CD4-positive, alpha-beta T cell treated with Interleukin-6 at 100 ng/mL for 8 hours (primary cell): ENCODE measurements at places on chromosomes 3 and 15.

DNA sequence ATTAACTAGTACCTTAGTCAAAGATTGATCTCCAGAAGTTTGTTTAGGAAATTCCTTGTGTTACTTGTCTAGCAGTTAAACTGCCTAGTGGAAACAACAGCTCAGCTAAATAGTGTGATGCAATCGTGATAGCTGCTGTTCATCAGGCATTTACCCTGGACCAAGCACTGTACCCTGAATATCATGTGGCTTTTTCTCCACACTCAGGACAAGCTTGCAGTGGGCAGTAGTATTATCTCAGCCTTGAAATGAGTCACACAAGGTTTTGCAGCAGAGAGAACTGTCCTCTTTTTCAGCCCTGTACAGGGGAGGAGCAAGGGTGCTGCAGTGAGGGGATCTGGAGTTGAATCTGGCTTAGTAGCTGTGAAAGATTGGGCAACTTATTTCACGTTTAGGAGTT is 208.4 kb downstream of the TP63 start:
- DNase-seq = no peak

- DNase-seq = no peak
These were observed 49.8 kb downstream of the DCLK3 start for GRCh38 chr3:36714343-36715086.

DNA sequence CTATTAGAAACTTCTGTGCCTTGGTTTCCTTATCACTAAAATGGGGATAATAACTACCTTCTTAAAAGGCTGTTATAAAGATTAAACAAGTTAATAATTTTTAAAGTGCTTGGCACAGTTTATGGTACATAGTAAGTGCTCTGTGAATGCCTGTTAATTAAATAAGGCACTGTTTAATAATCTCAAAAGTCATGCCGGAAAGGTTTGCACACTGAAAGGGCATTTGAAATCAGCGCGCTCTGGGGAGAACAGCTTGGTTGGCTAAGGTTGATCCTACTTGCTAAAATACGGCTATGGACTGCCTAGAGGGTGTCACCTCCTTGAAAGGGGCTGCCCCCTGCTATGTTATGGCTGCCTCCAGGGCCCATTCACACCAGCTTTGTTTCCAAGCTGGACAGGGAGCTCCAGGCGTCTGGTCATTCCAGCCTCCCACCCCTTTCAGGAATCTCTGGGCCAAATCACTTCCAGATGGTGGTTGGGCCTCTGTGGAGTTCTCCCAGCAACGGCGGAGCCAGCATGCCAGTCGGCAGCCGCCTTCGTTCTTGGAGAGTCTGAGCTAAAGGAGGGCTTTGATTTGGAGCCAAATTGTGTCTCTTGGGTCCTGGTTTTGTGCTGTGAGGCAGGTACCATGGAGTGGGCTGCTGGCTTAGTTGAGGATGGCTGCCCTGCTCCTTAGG is 5.9 kb downstream of the FLNB start:
- DNase-seq = no peak

DNA sequence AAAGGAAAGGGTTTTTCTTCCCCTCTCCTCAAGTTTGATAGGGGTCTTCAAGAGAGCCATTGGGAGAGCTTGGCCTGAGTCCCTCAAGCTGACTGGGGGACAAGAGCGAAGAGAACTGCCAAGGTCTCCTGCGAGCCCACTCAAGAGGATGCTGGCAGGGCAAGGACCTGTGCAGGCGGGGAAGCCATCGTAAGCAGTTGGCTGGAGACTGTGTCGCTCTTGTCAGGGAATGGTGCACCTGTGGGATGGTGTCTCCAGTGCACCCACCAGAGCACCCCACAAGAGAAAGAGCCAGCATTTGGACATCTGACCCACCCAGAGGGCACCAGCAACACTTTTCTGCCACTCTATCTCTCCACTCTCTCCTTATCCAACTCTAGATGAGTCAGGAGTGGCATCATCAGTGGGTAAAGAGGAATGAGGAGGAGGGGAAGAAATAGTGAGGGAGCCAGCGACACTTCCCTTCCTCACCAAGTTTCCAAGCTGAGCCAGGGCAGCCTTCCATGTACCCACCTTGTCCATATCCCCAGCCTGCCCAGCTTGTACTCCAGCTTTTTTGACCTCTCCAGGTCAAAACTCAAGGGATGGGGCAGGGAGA is 13.6 kb upstream of the XIRP1 start:
- no peak for DNase-seq

DNA sequence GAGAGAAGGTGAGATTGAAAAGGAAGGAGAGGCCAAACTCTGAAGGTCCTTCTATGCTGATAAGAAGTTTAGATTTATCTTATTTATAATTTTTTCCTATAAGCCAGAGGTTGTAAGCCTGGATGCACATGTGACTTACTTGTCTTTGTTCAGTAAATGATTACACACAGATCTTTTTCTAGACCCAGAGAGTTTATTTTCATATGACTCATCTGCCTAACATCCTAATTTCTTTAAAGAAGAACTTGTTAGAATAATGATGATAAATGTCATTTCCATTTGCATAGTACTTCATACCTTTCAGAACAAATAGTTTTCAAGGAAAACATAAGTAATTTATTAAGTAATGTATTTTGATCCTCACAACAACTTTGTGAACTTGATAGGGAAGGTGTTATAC is 434.8 kb upstream of the DPH6 start:
- no peak for DNase-seq

- DNase-seq = no peak
These were observed 16.0 kb upstream of the PLA2G4D start for GRCh38 chr15:42110367-42110766.

GRCh38 chr3:77780278-77780996 is 740.5 kb downstream of the ROBO2 start:
- DNase-seq = no peak

DNA sequence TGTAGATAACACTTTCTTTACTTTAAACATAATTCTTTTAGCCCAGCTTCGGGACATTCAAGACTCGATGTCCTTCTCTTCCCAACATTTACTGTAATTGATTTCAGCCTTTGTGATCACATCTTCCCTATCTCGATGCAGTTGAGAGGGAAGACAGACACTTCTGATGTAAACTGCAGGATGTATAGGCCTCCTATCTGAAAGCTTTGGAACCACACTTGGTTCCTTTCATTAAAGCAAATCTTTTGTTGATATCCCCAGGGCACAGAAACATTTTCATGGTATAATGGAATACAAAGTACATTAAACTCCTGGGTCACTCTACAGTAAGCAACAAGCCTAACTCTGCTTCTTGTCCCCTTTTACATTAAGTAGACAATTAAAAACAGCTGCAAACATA is 6.4 kb downstream of the GRM7 start:
- no peak for DNase-seq

GRCh38 chr15:101320501-101321052 is 25.5 kb upstream of the SNRPA1 start:
- DNase-seq = peak; percentile 67

DNA sequence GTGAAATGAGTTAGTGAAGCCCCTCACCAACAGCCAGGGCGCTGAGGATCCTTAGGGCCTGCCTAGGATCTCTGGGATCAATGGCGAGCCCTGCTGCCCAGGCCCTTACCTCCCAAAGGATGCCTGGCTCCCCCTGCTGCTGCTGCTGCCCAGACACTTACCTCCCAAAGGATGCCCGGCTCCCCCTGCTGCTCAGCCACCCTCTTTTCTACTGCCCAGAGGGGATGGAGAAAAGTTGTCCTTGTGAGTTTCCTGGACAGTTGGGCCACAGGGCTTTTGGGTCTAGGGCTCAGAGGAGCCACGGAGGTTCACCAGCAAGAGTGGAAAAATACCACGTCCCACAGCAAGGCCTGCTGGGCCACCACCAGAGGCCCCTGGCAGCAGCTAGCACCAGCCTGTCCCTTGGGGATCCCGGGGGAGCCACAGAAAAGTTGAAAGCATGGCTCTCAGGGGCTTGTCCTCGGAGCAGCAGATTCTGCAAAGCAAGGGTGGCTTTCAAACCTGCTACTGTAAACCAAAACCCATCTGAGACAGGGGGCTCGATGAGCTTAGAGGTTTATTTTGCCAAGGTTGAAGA is 59.4 kb downstream of the SLC6A6 start:
- DNase-seq = peak; percentile 51

GRCh38 chr3:63922491-63923199 is 10.5 kb upstream of the SCAANT1 start:
- DNase-seq = no peak

GRCh38 chr15:70058642-70059360 is 38.9 kb downstream of the TLE3 start:
- DNase-seq = no peak

DNA sequence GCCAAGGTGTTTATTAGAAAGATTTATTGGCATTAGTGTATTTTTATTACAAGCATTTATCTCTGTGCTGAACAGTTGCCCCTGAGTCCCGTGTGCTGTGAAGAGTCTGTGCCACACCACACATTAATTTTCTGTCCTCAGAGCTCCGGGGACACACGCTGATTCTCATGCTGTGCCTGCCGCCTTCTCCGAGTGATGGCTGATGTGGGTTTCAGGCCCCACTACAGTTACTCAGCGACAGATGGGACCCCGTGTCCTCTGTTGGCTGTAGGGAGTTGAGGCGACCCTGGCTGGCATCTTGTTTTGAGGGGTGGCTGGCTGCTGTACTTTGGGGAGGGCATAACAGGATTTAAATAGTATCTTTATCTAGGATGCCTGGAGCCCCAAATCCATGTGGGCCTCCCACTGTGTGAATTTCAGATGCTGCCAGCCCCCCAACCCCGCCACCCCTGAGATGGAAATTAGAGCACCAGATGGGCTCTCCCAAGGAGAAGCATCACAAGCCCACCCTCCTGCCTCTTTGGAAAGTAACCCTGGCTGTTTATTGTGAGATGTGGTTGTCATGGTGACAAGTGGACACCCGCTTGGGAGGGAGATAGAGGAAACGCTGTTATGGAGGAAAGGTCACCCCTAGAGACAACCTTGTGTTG is 185.6 kb downstream of the APBA2 start:
- no peak for DNase-seq

DNA sequence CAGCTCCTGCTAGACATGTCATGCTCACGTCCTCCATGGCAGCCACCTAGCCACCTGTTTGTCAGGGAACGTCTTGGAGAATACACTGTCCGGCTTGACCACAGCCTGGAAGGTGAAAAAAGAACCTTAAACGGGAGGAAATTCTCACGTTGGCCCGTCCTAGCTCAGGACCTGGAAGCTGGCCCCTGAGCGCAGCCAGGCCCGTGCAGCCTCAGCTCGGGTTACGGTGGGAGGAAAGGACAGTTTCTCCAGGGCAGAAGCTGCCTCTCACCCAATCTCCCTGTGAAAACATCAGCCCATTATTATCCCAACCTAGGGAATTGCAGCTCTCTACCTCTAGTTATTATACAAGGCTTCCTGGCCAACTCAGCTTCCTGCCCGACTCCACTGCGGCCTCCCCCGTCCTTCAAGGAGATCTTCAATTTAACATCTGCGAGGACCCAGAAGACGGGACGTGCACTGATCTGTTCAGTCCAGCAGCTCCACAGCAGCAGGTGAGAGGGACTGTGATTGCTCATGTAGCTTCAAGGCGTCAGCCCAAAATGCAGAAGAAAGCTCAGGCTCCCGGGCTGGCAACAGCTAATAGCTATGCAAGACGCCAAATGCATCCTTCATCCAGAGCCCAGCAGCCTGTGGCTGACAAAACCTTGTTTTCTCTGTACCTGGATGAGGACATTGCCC is 84.7 kb downstream of the ADAMTS17 start:
- no peak for DNase-seq

GRCh38 chr3:125166599-125167136 is 45.9 kb downstream of the SLC12A8 start:
- no peak for DNase-seq

DNA sequence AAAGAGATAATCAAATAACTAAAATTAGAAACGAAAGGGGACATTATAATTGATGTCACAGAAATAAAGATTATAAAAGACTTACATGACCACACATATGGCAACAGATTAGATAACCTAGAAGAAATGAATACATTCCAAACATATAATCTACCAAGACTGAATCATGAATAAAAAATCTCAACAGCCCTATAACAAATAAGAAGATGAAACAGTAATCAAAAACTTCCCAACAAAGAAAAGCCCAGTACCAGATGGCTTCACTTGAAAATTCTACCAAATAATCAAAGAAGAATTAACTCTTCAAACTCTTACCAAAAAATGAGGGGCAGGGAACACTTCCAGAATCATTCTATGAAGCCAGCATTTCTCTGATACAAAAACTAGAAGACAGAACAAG is 11.8 kb downstream of the TOP2B start:
- no peak for DNase-seq

DNA sequence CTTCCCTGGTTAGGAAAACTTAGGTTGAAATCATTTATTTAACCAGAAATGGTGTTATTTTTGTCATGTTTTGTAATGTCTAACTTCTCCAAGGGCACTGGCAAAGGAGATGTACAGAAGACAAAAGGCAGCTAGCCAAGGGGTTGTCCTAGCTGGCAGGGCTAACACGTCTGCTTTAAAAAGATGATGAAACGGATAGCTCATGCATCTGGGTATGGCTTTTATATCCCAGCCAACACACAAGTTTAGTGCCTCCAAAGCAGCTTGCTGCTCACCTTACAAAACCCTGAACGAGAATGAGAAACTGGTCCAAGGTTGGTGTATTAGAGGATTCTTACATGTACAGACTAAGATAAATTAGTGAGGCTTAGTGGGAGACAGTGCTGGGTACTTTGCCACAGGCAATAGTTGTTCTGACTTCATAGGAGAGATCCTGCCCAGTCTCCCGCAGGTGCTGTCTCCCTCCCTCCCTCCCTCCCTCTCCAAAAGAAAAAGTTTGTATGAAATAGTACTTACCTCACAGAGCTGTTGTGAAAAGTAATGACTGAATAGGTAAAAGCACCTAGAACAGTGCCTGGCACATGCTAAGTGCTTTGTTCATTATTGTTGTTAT is 47.8 kb downstream of the KCNMB2 start:
- no peak for DNase-seq

- DNase-seq = no peak
These were observed 14.1 kb downstream of the GYG1 start for GRCh38 chr3:149005416-149005815.

DNA sequence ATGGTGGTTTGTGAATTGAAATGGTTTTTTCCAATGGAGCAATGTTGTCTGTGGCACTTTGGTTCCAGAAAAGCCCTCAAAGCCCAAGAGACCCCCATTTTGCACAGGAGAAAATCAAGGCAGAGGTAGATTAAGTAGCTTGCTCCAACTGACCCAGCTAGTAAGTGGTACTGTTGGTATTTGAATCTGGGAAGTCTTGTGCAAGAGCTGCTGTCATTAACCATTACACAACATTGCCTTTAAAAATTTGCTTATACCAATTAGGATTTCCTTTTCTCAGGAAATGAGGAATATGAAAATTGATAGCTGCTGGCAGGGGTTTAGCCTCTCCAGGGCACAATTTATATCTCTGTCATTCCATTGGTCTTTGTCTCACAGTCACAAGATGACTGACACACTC is 102.4 kb upstream of the UBE3A start:
- DNase-seq = no peak

DNA sequence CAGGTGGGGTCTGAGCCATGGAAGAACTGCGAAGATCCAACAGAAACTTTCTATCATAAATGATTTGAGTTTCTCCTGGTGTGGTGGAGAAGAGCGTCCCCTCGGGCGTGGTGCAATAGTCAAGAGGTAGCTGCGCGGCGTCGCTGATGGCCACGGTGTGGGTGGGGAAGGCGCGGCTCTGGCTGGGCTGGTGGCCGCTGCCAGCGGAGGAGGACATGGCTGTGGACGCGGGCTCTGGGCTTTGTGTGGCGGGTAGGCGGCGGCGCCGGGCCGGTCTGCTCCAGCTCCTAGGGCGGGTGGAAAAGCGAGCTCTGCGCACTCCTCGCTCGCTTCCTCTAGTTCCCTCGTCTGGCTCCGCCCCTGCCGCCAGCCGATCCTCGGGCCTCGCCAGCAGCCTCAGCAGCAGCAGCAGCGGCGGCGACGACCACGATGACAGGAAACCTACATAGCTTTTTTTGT is 5.9 kb downstream of the STARD9 start:
- DNase-seq = peak; percentile 76

GRCh38 chr3:109373933-109374332 is 36.6 kb upstream of the DPPA4 start:
- DNase-seq = no peak
